ENCODE measurements at places on chromosomes 7 and 10.

- DNase-seq, result no peak
These were observed 6.2 kb downstream of the TACR2 start for GRCh38 chr10:69410487-69410886.

DNA sequence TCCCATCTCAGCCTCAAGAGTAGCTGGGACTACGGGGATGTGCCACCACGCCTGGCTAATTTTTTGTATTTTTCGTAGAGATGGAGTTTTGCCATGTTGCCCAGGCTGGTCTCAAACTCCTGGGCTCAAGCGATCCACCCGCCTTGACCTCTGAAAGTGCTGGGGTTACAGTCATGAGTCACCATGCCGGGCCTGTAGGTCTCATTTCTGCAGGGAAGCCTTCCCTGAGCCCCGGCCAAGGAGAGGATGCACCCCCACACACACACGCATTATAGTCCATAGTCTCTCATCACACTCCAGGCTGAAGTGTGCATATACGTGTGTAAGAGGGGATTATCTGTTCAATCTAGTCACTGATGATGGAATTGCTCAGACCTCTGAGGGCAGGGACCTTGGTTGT, 29.3 kb downstream of the KCNMA1 start:
- no peak for DNase-seq

DNA sequence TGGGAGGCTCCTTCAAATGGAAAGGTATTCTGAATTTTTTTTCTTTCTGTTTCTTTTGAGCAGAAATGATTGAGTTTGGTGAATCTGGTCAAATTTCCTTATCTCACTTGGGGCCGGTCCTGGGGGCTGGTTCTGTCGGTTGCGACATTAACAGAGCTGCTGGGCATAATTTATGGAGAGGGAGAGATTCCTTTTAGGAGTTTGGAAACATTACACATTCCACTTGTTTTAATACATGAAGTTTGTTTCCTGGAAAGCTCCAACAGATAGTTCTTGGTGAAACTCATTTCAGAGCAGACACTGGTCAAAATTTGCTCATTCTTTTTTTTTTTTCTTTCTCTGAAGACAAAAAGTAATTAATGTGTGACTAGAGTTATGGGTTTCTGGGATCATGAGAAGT, 129.9 kb downstream of the ABCA13 start:
- DNase-seq, result no peak

GRCh38 chr7:103551016-103551415, 105.0 kb upstream of the SLC26A5 start:
- no peak for DNase-seq

DNA sequence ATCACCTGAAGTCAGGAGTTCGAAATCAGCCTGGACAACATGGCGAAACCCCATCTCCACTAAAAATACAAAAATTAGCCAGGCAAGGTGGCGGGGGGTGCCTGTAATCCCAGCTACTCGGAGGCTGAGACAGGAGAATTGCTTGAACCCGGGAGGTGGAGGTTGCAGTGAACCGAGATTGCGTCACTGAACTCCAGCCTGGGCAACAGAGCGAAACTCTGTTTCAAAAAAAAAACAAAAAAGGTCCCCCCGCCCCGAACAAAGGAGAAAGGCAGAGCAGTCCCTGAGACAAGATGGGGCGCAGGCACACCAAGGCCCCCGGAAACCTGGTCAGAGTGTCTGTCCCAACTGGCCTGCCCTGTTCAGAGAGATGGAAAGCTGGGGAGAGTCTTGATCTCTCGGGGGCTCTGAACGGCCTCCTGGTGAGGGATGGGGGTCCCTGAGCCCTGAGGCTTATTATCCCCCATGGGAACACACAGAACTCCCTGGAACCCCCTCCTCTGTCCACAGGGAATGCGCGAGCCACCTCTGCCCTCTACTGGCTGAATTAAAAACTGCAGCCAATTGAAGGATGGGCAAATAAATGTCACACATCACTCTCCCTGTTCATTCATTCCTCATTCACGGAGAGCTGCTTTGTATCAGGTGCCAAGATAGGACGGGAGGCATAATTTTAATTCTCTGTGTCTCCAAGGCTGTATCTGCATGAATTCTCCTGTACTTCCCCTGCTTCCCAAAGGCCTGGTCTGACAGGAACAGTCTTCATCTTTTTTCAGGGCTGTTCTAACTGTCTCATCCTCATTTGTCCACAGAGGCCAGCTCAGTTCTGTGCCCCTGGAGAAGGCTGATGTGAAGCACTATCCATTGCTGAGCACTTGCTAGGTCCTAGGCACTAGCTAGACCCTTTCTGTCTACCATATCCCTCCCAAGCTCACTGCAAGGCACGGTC, 28.9 kb downstream of the MAT1A start:
- DNase-seq, result no peak

GRCh38 chr7:53315981-53316380, 280.5 kb downstream of the POM121L12 start:
- DNase-seq, result no peak

- no peak for DNase-seq
These were observed 43.7 kb downstream of the DGKB start for GRCh38 chr7:14858866-14859265.

DNA sequence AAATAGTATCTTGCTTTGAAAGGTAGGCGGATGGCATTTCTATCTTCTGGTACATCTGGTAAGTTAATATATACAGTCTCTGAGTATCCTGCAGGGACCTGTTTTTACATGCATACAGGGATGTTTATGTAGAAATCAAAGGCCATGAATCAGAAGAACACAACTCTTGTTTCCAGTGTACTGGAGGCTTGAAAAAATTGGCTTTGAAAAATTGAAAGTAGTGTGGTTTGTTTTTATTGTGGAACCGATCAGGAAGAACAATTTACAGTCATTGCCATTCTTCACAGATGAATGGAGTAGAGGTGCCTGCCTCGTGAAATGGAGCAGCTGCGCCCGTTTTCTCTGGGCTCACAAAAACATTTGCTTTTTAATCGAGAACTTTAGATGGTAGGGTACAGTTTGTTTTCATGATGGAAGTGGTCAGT, 54.0 kb upstream of the RPA3 start:
- DNase-seq, result peak; percentile 50

DNA sequence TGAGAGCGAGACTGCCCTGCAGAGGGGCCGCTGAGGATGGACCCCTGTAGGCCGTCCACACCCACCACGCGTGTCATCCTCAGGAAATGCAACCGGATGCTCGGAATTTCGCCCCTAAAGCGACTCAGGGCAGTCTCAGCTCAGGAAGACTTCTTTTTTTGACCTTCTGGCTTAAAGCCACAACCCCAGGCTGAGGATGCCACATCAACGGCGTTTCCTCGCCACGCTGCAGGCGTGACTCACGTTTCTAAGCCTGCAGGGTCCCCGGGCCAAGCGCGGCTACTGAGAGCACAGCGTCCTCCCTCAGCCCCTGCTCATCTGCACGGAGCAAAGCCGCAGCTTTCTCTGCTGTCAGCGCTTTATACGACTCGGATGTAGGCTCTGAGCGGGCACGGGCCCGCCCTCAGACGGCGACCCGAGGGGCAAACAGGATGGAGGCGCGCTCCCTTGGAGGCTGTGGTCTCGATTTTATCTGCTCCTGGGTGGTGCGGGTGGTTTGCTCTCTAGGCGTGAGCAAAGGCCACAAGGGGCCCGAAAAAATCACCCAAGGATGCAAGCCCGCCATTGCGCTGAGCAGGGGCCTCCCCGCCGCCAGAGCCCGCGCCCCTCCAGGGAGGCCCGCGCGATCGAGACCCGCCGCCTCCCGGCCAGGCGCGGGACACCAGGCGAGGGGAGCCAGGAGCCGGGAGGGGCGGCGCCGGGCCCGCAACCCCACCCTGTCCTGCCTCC, 726 bp upstream of the INSIG1 start:
- no peak for DNase-seq

DNA sequence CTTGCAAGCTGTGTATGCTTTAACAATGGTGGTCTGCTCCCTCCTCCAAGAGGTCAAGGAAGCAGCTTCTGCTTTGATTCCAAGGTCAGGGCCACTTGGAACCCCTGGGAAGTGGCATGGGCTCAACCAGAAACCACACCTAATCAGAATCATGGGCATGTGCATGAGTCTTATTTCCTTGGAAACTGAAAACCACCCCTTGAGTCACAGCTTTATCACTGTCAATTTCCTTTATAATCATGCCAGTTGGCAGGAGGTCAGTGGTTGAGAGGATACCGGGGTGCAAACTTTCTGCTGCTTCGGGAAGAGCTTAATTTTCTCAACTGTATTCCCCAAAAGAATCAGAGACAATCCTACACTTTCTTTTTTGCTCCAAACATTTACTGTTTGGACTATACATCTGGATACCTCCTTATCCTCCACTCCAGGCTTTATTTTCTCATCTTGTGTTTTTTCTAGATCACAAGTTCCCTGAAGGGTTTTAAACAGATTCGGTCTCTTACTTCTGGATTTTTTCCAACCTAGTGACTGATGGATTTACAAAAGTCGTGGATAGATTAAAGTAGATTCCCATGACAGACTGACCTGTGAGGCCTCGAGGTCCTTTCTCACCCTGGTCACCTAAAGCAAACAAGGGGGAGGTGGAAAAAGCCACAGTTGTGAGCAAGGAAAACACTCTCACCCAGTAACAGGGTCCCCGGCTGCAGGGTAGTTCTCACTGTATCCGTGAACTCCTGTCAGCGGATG, 36.0 kb downstream of the COL17A1 start:
- DNase-seq, result no peak
